ENCODE measurements at places on chromosomes 11 and 22.

GRCh38 chr22:17601031-17601430, 27.5 kb downstream of the ATP6V1E1 start:
- DNase-seq = no peak

- DNase-seq = no peak
These were observed 10.1 kb downstream of the SLC5A1 start for GRCh38 chr22:32052936-32053791.

DNA sequence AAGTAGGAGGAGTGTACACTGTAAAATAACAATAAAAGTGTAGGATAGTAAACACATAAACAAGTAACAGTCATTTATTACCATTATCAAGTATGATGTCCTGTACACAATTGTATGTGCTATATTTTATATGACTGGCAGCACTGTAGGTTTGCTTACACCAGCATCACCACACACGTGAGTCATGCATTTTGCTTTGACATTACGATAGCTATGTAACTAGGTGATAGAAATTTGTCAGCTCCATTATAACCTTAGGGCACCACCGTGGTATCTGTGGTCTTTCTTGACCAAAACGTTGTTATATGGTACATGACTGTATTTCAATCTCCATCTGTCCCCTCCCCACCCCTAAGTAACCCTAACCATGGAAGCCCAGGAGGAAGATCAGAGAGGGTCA, 1.1 kb downstream of the DNAL4 start:
- no peak for DNase-seq

DNA sequence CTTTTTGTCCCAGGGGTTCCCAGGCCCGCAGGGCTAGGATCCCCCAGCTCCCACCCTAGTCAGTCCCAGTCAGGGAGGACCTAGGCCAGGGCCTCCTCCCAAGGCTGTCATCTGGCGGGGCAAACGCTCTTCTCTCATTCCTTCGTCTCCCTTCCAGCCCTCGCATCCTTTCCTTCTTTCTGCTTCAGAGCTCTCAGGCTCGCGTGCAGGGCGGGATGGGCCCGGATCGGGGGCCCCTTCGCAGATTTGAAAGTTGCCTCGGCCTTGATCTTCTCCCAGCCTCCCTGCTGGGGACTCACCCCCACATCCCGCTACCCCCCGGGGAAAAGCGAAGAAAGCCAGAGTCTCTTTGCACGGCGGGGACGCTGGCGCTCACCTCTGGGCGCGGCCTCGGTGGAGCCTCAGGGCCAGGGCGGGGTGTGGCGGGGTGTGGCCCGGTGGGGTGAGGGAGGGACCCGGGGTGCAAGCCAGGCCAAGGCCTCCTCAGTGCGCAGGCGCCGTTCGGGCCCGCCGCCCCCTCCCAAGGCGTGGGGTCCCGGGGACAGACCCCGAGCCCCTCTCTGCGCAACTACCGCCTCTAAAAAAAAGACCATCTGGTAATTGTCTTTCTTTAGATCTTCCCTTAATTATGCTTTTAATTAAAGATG, 14.8 kb upstream of the PAX6 start:
- DNase-seq = no peak

DNA sequence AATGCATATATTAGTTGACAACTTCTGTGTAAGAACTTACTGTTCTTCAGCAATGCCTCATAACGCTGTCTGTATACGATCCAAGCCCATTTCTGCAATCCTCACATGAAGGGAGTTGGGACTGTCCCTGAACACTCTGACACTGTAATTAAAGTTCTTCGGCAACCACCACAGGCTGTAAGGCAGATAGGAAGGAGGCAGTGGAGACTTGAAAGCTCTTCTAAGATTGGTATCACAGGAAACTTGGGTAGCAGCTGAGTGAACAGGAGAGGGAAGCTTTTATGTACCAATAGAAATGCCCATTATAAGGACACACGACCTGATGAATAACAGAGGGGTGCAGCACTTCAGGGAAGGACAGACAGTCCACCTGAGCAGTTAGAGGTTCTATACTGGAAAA, 12.0 kb upstream of the GAB2 start:
- DNase-seq = no peak

- peak; percentile 66 for DNase-seq
These were observed 58.2 kb downstream of the COMMD9 start for GRCh38 chr11:36230779-36231699.

DNA sequence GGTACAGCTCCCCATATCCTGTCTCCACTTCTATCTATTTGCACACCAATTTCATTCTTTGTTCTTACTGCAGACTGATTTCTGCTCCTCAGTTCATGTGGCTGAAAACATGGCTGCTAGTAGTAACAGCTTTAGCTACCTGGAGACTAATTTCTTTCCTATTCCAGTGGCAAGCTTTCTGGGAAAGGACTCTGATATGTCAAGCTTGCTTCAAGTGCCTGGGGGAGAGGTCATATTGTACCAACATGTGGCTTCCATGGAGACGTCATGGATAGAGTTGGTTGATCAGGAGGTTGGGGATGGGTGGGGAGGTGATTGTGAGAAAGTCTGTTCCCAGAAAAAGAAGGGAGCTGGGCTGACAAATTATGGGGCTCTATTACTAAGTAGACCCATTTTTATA, 44.9 kb downstream of the ADM start:
- no peak for DNase-seq

GRCh38 chr22:48279461-48279756, 1517.0 kb downstream of the TBC1D22A start:
- DNase-seq = no peak

- no peak for DNase-seq
These were observed 17.7 kb upstream of the PRDM10 start for GRCh38 chr11:130020323-130020722.

GRCh38 chr11:96905143-96905542, 515.3 kb downstream of the JRKL start:
- DNase-seq = no peak

DNA sequence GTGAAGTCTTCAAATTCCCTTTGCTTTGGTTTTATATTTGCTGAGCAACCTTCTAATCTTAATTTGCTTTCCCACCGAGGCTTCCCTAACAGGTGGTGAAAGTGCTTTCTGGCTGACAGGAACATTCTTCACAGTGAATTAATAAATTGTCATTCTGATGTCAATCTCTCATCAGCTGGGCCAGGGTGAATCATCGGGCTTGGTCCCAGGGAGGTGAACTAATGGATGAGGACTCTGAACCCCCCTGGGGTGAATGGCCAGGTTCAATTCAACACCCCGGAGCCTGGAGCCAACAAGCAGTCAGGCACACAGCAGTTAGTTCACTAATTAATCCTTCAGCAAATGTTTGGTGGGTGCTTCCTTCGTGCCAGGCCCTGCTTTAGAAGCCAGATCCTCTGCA, 155.4 kb upstream of the PDGFD start:
- no peak for DNase-seq

DNA sequence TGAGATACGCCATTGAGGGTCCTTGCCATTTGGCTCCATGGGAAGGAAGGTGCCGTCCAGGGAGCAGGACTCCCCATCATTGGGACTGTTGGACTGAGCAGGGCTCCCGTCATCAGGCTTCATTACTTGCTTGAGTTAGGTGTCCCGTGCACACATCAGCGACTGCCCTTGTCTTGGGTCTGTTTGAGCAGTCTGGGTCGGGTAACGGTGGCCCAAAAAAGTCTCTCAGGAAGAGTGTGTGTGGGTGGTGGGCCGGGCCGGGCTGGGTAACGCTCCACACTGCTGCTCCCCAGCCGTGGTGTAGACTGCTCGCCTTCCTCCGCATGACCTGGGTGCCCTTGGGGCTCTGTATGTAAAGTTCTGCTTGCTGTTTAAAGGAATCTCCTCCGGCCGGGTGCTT, 293.5 kb downstream of the TBC1D22A start:
- no peak for DNase-seq

DNA sequence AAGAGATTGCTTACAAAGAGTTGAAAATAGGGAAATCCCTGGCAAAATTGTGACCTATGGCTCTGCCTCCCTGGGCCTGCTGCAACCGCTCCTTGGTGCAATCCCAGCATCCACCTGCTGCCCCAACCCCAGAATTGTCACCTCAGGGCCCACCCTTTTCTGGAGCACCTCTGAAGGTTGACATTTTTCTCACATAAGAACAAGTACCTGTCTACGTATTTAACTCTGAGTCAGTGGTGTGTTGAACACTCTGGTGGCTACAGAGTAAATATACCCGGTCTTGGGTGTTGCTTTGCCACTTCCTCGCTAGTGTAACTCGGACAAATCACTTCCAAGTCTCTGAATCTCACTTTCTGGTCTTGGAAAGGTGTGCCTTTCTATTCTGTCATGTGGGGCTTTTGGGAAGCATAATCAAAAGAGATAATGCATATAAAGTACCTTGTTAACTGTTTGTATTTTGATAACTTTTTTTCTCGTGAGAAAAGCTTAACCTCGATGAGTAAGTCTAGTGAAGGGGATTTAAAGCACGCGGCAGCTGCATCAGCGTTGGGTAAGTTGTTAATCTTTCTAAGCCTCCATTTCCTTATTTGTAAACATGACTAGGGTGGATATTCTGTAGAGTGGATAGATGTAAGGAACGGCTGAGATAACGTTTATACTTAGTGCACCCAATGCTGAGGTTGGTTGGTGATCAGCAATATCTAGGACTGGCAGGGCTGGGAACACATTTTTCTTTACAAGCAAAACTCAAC, 881.2 kb downstream of the OPCML start:
- DNase-seq = no peak

DNA sequence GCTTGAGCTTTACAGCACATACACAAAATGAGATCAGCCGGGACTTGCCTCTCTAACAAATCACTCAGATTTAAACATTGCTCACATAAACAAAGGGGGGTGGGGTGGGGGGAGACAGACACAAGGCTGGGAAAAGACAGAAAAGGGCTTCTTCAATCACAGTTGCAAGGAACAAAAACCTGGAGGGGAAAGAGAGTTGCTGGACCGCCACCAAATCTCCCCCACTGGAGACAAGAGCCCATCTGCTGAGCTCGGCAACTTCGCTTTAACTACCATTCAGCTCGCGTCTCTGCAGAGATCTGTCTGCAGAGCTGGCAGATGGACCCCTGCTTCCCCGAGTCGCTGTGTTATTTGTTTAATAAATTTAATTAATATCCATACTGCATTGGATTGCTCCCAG, 165.0 kb downstream of the RCN1 start:
- DNase-seq = no peak

DNA sequence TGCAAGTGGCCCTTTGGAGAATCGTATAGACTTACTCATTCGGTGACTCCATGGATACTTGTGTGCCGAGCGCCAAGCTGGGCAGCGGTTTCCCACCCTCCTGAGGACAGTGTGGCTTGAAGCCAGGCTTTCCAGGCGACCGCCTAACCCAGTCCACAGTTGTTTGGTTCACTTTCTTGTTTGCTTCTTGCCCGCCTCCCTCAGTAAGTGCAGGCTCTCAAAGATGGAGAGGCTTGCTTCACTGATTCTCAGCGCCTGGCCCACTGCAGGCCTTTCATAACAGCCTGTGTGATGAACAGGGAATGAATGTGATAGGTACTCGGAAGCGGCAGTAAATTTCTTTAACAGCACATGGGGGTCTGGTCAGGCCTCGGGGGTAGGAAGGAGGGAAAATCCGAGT, 11.2 kb upstream of the MDK start:
- DNase-seq = no peak

GRCh38 chr11:57307666-57308270, 17.0 kb downstream of the TNKS1BP1 start:
- DNase-seq = no peak

GRCh38 chr11:111312076-111312475, 13.7 kb downstream of the POU2AF3 start:
- no peak for DNase-seq

GRCh38 chr11:86869531-86869930, 69.2 kb downstream of the PRSS23 start:
- no peak for DNase-seq

- no peak for DNase-seq
These were observed 160.6 kb upstream of the BDNF start for GRCh38 chr11:27860811-27861210.

- DNase-seq = no peak
These were observed 26.7 kb downstream of the QSER1 start for GRCh38 chr11:32919338-32919737.

- no peak for DNase-seq
These were observed 21.5 kb downstream of the C22orf23 start for GRCh38 chr22:37931893-37932389.

DNA sequence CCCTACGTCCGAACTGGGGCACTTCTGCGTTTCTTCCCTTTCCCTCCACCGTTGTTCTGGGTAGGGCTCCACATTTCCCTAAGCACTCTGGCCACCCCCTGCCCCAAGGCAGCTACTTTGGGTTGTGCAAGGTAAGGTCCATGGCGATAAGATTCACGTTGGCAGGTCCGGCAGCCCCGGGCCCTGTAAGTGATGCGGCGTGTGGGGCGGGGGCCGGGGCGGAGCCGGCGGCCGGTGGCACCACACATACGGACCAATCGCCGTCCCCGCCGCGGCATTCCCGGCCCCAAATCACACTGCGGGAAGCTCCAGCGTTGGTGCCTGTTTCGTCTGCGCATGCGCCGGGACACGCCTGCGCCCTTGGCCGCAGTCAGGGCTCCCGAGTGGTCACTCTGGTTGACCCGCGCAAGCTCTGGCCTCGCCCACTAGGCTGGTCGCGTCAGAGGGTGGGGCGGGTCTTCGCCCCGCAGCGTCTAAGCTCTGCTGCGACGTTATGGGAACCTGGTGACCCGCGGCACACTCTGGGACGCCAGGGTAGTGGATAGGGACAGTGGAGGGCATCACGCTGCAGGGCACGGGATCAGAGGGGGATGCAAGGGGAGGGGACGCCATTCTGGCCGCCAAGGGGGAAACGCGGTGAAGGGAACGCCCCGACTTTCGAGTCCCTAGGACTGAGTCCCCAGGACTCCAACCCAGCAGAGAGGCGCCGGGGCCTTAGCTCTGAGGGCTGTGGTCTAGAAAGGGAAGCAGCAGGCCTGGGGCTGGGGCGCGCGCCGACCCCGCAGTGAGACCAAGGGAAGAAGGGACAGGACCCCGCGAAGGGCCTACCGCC, 1.6 kb downstream of the FADS1 start:
- DNase-seq = peak; percentile 68

GRCh38 chr11:104259121-104259610, 95.2 kb upstream of the PDGFD start:
- DNase-seq = no peak

DNA sequence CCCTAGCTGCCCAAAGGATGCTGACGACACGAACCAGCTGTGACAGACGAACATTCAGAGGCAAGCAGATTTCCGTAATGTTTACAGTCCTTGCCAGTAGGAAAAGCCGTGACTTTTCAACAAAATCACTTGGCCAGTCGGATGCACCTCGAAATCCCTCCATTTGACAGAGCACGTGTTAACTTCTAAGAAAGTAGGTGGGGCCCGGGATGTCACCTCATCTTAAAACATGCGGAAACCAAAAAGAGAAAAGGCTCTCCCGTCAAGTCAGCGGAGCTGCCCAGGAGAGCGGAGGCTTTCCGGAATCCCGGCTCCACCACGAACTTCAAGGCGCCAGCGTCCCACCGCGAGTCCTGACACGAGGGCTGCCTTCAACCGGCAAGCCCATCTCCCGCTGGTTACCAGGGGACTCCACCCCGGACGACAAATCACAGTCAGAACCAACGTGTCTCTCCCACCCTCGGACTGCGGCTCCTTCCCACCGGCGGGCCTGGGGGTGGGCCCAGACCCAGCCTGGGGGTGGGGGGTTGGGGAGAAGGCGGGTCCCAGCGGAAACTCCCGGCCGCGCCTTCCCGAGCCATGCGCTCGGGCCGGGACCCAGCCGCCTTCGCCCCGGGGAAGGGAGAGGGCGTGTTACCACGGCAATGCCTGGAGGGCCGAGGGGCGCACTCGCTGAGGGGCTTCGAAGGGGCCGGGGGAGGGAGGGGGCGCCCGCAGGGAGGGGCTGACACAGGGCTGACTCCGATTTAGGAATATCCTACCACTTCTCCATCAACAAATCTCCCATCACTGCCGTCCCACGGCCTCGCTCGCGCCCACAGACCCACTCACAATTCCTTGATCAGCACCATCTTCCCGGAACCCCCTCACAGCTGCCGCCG, 475 bp downstream of the PITPNB start:
- DNase-seq = no peak

- no peak for DNase-seq
These were observed 61.0 kb downstream of the ISX start for GRCh38 chr22:35126993-35127392.
